ENCODE measurements at places on chromosomes 7 and 10. TPM values are rescaled to one million over a fixed set of nuclear protein-coding genes. Genes with fewer than 3 reads are reported as not detected.

TMEM184A gene
- total RNA-seq = 0.03 TPM

FAM241B gene
- total RNA-seq = 0.39 TPM

SPDYE5 gene
- total RNA-seq = not detected

MYO3A gene
- total RNA-seq = not detected

HGF gene
- total RNA-seq = 51.1 TPM

FGFR2 gene
- 0.03 TPM for total RNA-seq

LBX1 gene
- total RNA-seq = not detected

UNCX gene
- not detected for total RNA-seq

EGR2 gene
- total RNA-seq = 1.7 TPM

OGDHL gene
- total RNA-seq = 0.26 TPM

TACC2 gene
- 8.8 TPM for total RNA-seq

GNA12 gene
- total RNA-seq = 44.1 TPM

APBB1IP gene
- total RNA-seq = 0.26 TPM

EPHB4 gene
- total RNA-seq = 74.9 TPM

CC2D2B gene
- total RNA-seq = 0.07 TPM

CALML5 gene
- total RNA-seq = not detected

PRSS1 gene
- not detected for total RNA-seq

ERVW-1 gene
- total RNA-seq = not detected

LRGUK gene
- 0.10 TPM for total RNA-seq

BCCIP gene
- 22.3 TPM for total RNA-seq

ACTR1A gene
- 167 TPM for total RNA-seq

SFXN2 gene
- 6.7 TPM for total RNA-seq

TMEM213 gene
- total RNA-seq = not detected
